ENCODE measurements at places on chromosomes 5 and 9.

- no peak for DNase-seq
Measured at GRCh38 chr9:112833081-112833480, 57.6 kb downstream of the SLC46A2 start.

GRCh38 chr5:79794347-79794746 lies 104.7 kb downstream of the CMYA5 start:
- no peak for DNase-seq

DNA sequence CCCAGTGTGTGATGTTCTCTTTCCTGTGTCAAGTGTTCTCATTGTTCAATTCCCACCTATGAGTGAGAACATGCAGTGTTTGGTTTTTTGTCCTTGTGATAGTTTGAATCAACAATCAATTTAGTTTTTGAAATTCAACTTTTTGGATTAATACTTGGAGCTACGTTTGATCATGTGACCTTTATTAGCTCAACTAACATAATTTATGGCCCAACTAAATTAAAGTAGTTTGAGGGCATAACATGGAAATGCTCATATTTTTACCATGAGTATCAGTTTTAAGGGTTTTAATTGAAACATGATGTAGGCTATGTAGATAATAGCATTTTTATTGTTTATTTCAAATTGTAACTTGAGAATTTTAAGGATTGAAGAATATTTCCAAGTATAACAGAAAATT lies 168.0 kb downstream of the CCDC171 start:
- no peak for DNase-seq

DNA sequence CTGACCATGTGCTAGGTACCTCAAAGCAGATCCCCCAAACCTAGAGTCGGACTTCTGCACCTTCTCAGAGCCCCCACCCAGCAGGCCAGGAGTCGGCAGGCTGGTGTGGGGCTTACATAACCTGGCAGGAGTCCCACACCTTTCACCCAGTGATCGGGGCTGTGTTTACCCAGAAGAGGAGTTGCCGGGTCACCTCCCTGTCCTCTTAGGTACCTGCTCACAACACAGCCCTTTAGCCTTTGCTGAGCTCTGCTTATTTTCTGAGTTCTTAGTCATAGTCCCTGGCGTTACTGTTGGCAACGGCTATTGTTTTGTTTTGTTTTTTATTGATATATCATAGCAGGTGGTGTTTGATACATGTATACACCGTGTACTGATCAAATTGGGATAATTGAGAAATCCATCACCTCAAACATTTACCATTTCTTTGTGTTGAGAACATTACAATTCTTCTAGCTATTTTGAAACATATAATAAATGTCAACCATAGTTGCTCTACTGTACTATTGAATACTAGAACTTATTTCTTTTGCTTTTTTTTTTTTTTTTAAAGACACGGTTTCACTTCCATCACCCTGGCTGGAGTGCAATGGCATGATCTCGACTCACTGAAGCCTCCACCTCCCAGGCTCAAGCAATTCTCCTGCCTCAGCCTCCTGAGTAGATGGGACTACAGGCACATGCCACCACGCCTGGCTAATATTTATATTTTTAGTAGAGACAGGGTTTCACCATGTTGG lies 10.4 kb upstream of the EEIG1 start:
- no peak for DNase-seq

- no peak for DNase-seq
Measured at GRCh38 chr5:178532666-178533065, 57.5 kb downstream of the COL23A1 start.

- no peak for DNase-seq
Measured at GRCh38 chr9:71901695-71902597, 9.0 kb downstream of the ABHD17B start.

GRCh38 chr9:7859701-7860334 lies 60.2 kb upstream of the DMAC1 start:
- DNase-seq = no peak

DNA sequence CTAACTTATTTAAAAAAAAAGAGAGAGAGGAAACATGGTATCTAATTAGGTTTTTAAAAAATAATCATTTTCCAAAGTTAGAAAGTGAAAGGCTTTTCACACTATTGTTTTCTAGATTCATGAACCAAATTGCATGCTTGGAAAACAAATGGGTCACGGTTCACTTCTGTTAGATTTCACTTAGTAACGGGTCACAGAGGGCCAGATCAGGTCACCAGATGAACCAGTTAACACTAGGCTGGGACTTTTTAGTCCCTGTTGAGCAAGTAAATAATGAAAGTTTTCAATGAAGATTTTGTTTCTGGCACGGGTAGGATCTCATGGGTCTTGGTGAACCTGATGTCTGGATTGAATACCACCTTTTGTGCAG lies 207.2 kb upstream of the RFX3 start:
- no peak for DNase-seq

DNA sequence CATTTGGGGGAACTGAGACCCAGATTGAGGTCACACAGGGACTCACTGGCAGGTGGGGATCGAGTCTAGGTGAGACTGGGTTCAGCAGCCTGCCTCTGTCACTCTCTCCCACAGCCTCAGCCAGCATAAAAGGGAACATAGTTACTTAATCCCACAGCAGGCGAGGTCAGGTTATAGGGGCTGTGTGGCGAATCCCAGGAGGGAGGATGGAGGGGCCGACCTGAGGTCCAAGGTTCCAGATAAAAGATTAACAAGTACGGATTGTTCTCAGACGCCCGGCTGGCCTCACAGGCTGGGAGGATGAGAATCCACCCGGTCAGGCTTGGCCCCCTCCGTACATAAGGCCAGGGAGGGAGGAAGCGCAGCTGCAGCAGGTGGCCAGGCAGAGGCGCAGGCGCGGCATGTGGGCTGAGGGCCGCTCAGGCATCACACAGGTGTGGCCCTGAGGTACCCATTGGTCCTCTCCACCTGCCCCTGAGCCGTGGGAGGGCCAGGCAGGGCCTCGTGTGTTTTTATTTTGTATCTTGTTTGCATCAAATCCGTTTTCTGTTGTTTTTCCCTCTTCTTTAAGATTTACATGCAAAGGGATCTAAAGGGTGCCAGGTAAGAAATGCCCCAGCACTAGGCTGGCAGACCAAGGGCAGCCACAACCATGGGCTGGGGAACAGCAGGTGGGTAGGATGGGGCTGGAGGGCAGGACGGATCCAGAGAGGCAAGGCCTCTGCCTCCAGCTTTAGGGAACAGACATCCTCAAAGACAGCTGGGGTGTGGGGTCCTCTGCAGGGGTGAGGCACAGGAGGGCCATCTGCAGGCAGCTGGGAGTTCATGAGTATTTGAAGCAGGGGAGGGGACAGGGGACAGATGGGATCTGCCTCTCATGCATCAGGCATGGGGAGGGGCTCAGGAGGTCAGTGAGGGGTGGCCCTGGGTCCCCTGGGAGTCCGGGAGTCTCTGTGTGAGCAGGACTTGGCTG lies 3.6 kb downstream of the SUSD3 start:
- no peak for DNase-seq

GRCh38 chr5:41118177-41118576 lies 47.0 kb upstream of the MROH2B start:
- no peak for DNase-seq

DNA sequence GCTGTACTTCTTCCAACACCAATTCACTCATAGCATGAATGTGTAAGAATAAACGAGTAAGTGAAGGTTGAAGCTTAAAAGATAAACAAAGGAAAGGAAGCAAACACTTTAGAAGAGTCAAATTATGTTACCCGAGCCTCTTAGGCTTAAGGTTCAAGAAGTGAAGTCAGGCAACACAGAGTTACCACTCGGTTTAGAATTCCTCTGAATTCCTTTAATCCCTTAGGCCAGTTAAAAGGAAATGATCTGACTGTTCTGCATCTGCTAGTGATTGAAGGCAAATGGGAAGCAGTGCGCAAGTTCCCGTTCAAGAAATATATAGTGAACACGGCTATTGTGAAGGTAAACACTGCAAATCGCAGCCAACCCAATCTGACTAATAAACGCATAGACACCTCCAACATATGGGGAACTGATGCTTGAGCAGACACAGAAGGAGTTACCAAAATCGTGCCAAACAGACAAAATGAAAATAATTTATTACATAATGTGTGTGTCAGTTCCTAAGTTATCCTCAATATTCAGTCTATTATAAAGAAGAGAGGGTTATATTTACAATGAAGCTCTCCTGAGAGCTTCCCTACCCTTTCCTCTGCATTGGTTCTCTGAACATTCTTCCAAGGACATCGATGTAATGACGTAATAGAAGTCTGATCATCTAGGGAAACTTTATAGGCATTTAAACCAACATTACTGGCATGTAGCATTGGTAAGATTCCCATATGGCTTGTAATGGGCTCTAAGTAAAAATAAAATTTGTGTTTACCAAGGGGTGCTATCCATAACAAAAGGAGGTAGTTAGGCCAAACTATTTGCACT lies 837.1 kb upstream of the ZNF608 start:
- DNase-seq = no peak

DNA sequence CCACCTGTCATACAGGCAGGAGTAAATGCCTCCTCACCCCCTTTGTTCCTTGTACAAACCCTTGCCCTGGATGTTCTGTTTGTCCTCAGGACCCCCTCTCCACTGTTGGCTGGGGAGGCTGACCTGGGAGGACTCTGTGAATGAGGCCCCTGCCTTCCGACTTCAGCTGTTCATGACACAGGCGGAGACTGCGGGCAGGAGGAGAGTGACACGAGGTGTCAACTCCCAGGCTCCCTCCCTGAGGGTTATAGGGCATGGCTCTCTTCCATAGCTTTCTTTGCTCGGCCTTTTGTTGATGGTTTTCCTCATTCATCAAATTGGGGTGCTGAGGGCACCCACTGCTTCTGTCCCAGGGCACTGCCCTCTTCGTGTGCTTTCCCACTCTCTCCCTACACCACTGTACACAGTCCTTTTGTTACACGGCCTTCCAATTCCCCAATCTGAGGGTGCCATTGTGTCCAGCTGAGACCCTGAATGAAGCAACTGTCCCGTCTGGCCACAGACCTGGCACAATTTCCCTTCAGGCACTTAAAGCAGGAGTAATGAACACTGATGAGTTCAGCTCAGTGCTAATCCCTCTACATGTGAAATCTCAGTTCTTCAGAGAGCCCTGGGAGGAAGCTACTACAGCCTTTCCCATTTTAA lies 33.8 kb downstream of the KCNIP1 start:
- DNase-seq = no peak

DNA sequence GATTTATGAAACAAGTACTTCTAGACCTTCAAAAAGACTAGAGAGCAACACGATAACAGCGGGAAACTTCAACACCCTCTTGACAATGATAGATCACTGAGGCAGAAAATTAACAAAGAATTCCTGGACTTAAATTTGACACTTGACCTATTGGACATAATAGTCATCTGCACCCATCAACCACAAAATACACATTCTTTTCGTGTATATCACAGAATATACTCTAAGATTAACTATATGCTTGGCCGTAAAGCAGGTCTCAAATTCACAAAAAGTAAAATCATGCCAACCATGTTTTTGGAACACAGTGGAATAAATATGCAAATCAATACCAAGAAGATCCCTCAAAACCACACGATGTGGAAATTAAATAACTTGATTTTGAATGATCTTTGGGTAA lies 559.4 kb downstream of the DNAH5 start:
- no peak for DNase-seq

DNA sequence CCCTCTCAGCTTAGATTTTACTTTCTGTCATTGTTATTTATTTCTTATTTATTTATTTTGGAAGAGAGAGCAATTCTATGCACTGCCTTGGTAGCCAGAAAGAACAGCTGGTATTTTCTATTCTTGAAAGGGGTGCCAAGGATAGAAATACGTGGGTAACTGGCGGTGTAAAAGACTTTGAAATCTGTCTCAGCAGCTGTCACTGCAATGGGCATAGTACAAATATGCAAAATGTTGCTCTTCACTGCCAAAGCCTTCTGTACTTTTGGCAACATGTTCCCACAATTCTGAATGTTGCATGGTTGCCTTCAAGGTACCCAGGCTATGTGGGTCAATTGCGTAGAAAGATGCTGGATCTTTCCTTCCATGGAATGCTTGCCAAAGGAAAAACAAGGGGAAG lies 230.2 kb upstream of the EDIL3 start:
- DNase-seq = no peak

- DNase-seq = no peak
Measured at GRCh38 chr5:103546858-103547257, 15.7 kb downstream of the NUDT12 start.

- peak; percentile 11 for DNase-seq
Measured at GRCh38 chr5:124341066-124341858, 405.2 kb downstream of the ZNF608 start.
